ENCODE measurements at places on chromosomes 4 and X. TPM values are rescaled to one million over a fixed set of nuclear protein-coding genes. Genes with fewer than 3 reads are reported as not detected.

SRPK3 gene
- 0.09 TPM for total RNA-seq

PDE6B gene
- total RNA-seq = 3.2 TPM

XPNPEP2 gene
- total RNA-seq = not detected

ZFP42 gene
- not detected for total RNA-seq

SHISA3 gene
- 3.9 TPM for total RNA-seq

MAGEA2 gene
- total RNA-seq = not detected

SYNPO2 gene
- total RNA-seq = 0.85 TPM
